Right hindlimb (tissue), 1 donor: ENCODE measurements at places on chromosomes 2 and 18.

DNA sequence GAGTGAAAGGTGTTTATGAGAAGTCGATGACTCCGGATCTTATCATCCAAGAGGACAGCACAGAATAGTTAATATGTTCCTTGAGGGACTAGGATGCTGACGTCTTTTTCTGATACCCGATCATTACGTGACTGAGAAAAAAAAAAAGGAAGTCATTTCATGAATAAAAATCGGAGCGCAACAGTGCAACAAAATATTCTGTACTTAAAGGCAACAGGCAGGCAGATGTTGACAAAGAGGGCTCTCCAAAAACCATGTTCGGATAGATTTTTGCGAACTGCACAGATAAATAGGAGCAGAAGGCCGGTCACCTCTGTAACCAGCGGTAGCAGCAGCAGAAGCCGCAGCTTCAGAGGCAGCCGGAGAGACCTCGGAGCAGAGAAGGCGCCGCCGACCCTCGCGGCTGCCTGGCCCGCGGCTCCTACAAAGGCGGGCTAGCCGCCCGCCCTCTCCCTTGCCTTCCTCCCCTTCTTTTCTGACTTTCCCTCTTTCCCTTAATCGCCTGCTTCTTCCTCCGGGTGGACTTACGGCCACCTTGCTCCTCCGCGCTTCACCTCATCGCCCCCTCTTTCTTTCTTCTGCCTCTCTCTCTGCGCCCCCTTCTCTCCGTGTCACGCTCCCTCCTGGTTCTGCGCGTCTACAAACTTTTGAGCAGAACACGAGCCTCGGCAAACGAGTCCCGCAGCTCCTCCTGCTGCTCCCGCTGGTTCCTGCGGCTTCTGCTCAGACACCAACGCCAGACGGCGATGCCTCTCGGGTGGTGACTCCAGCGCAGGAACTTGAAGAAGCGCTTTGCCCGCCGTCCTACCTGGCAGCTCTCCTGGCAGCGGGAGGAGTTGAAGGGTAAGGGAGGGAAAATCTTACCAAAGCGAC lies at the start of gene ADCYAP1:
TSS of gene ADCYAP1 (plus strand) at position 654 of the 873 bp plus-strand sequence. CDS start 516 bp downstream, outside the sequence.
- DNase-seq, result peak; percentile 23

- DNase-seq, result no peak
Observed at GRCh38 chr18:79694895-79695213, 15.3 kb downstream of the CTDP1 start.

DNA sequence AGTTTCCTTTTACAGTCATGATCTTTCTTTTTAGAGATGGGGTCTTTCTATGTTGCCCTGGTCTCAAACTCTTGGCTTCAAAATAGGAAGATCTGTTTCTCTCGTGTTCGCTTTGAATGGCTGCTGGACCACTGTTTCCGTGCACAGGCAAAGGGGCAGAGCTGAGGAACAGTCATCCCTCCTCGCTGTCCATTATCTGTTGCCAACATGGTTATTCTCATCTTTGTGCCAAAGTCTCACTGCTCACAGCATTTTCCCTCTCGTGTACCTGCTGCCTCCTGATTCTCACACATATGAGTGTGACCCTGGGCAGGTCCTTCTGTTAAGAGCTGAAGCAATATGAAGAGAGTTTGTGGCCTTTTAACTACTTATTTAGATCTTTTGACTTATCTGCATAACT lies 28.0 kb upstream of the CCNYL1 start:
- DNase-seq, result no peak

- no peak for DNase-seq
Observed at GRCh38 chr2:160137464-160137863, 62.6 kb downstream of the ITGB6 start.

- no peak for DNase-seq
Observed at GRCh38 chr2:104756118-104756517, 97.8 kb upstream of the POU3F3 start.

- DNase-seq, result no peak
Observed at GRCh38 chr2:209556354-209556961, 132.6 kb downstream of the MAP2 start.

- DNase-seq, result no peak
Observed at GRCh38 chr2:17083902-17084301, 418.3 kb upstream of the CYRIA start.

DNA sequence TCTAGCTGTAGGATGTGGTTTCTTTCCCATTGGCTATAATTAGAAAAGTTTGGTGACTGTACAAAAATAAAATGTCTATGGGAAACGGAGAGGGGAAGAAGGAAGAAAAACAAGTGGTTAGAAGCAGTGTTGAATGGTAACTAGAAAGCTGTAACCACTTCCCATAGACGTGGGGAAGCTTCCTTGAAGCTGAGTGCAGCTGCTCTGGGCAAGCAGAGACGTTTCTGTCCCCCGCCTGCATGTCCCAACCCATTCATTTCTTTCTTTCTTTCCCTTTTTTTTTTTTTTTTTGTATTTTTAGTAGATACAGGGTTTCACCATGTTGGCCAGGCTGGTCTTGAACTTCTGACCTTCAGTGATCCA lies 367.8 kb upstream of the HS6ST1 start:
- DNase-seq, result no peak

GRCh38 chr18:40387130-40387787 lies 1567.8 kb upstream of the PIK3C3 start:
- no peak for DNase-seq

DNA sequence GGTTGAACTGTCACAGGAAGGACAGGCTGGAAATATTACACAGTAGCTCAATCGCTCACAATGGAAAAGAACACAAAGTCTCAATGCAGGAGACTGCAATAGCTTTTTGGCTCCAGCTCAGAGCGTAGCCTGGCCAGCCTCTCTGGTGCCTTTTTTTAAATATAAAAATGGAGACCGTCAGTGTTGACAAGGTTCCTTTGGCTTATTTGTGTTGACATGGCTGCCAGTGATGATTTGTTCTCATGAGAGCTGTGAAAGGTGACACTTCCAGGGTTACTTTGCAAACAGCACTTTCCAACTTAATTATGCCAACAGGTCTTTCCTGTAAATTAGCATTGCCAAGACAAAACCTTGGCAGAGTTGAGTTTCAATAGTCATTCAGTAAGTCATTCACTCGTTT lies 70.8 kb downstream of the KCNE4 start:
- DNase-seq, result peak; percentile 49

- DNase-seq, result no peak
Observed at GRCh38 chr2:12585784-12586183, 131.0 kb upstream of the TRIB2 start.

GRCh38 chr2:170827841-170828532 lies 11.3 kb downstream of the GAD1 start:
- no peak for DNase-seq

GRCh38 chr2:231709981-231710798 lies 1.9 kb downstream of the PTMA start:
- DNase-seq, result peak; percentile 90

DNA sequence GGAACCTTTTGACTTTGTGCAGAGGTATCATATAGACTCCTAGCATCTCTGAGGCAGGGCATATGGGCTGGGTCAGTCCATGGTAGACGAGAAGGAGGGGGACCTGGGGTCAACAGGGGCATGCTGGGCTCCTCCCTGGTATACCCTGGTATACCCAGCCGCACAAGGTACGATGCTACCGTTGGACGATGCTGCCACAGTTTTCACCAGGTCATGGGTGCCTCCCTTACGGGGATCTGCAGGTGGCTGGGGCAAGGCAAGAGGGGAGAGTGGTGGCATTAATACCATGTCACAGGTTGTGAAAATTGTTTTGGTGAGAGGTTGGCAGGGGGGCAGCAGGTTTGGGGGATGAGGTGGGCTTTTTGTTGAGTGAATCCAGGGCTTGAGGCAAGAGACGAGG lies 149.8 kb downstream of the TSN start:
- DNase-seq, result no peak

DNA sequence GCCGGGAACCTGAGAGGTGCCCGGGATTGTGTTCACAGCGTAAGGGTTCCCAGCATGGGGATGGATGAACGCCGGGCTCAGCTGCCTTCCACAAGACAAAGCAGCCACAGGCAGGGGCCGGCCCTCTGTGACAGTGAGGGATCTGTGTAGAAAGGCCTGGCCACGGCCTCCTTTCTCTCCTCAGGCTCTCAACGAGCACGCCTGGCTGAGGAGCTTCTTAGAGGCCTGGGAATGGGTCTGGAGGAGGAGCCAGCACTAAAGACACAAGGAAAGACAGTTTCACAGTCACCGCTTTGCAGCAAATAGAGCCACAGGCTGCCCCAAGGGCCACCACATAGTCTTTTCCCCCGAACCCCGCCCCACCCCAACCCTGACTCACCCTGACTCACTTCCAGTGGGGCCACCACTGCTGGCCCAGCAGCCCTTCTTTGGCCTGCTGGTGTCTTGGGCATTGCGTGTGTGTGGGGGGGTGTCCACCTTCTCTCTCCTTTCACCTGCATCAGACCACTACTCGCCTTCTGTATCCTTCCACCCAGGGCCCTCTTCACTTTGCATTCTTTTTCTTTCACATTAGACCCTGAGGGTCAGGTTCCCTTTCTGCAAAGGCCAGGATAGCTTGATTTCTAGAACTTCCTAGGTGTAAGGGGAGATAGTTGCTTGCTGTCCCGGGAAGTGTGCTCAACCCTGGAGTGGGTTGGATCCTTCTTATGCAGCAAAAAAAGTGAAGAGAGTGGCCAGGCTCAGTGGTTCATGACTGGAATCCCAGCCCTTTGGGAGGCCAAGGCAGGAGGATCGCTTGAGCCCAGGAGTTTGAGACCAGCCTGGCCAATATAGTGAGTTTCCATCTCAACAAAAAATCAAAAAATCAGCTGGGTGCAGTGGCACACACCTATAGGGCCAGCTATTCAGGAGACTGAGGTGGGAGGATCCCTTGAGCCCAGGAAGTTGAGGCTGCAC lies 19.3 kb upstream of the HPCAL1 start:
- no peak for DNase-seq

- DNase-seq, result no peak
Observed at GRCh38 chr2:159475793-159476192, 140.6 kb downstream of the BAZ2B start.

DNA sequence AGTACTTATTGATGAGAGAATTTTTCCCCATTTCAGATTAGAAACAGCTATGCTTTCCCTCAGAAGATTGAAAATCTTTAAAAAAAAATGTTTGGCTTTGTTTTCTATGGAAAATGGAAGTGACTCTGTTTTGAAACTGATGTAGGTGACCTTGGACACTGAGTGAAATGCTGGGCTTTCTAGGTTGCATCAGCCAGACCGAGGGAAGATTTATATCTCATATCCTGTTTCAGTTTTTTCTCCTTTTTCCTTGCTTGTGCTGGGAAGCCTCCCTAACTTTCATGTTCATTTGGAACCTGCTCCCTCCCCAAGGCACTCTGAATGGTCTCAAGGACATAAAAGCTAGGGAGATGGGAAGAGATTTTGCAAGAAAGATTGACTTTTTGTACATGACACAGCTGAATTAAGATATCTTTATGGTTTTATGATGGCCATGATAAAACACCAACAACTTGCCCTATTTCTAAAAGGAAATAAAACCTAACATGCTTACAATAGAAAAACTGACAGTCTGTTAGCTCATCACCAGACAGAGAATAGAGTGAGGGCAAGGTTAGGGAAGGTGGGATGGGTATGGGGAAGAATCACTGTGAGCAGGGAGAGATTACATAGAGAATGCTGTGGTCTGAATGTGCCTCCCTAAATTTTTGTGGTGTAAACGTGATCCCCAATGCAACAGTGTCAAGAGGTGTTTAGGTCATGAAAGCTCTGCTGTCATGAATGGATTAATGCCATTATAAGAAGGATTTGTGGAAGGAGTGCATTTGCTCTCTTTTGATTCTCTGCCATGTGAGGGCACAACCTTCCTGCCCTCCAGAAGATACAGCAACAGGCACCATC lies 249.7 kb downstream of the TPGS2 start:
- DNase-seq, result no peak

GRCh38 chr2:138323382-138324067 lies 178.0 kb upstream of the SPOPL start:
- DNase-seq, result no peak

DNA sequence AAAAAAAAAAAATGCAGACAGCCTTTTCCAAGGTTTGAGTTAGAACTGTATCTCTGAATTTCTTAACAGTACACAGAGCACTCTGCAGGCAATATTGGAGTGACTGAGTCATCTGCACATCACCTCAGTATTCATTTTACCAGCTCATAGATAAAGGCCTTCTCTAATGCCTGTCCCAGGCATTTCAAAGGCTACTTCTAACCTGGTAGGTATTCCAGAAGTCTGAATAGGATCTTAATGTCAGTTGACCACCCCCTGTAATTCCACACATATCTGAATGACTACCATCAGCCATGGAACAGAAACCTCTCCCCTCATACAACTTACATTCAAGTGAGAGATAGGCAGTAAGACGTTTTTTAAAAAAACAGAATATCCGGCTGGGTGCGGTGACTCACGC lies 9.0 kb downstream of the METTL21A start:
- DNase-seq, result no peak

- no peak for DNase-seq
Observed at GRCh38 chr2:101808006-101808562, 110.6 kb downstream of the MAP4K4 start.

- peak; percentile 91 for DNase-seq
Observed at GRCh38 chr18:48161191-48161910, 230.9 kb upstream of the SMAD2 start.

DNA sequence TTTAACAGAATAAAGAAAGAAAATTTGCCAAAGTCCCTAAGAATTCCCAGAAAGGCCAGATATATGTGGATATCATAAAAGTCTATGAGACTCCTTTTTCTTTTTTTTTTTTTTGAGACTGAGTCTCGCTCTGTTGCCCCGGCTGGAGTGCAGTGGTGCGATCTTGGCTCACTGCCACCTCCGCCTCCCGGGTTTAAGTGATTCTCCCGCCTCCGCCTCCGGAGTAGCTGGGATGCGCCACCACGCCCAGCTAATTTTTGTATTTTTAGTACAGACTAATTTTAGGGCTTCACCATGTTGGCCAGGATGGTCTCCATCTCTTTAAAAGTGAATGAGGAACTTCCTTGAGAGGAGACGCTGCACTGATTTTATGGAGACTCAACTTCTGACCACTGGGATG lies 335.2 kb downstream of the FBXO15 start:
- no peak for DNase-seq

- DNase-seq, result no peak
Observed at GRCh38 chr18:24103320-24104021, 35.4 kb upstream of the CABYR start.

DNA sequence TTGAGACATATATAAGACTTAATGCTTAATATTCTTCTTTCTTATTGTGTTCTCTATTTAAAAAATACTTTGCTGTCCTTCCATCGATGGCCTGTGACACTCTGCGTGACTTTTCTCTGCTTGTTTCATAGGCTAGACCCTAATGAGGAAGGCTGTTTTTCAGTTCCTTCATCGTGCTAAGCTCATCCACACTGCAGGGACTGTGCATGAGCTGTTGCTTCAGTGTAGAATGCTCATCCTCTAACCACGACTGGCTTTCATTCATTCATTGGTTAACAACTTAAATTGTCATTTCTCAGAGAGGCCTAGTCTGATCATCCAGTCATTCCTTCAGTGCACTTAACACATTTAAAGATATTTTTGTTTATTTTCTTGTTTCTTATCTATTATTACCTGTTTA lies 134.4 kb downstream of the CCDC85A start:
- DNase-seq, result no peak

- DNase-seq, result no peak
Observed at GRCh38 chr18:4284528-4284927, 170.6 kb downstream of the DLGAP1 start.
